Activated naive CD4-positive, alpha-beta T cell treated with anti-CD3 and anti-CD28 coated beads, Interleukin-2, amount 50 U/mL, for 72 hours (primary cell): ENCODE measurements at places on chromosomes 16 and 17. TPM values are rescaled to one million over a fixed set of nuclear protein-coding genes. Genes with fewer than 3 reads are reported as not detected.

DNA sequence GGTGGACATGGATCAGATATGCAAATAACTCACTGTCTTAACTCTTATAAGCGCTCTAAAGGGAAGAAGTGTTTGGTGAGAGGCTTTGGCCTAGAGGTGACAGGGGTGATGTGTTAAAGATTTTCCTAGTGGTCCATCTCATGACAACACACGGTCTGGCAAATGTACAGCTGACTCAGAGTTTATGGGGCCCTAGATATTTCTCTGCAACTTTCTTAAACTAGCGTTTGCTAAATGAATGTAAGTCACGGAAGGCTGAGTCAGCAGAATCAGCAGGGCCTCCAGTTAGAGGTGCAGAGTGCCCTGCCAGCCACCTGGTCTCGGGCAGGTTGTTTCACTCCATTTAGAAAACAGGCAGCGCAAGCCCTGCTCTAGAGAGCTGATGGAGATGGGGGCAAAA is 40.1 kb downstream of the CLEC16A start:
- no peak for DNase-seq

DNA sequence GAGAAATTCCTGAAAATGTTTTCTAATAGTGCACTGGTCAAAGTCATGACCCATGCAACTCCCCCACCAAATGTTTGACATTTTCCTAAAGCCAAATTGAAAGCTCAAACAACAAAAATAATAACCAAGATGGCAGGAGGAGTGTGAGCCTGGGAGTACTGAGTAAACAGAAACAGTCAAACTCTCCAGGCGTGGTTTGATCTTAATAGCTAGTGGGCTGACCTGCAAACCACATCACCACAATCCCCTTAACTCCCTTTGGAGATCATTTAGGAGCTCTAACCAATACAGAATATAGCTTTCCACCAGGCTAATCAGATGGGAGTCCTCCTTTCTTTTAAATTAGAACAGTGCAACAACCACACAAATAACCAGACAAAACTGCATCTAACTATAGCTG is 19.2 kb upstream of the MEIOC start:
- DNase-seq: no peak

- DNase-seq: peak; percentile 89
Measured at GRCh38 chr17:7403977-7404736, at the start of gene TMEM256. TSS of gene TMEM256 (minus strand) at chr17:7404097. CDS start at chr17:7404084, 13 bp downstream.

The CHMP6 gene
- 9.7 TPM for total RNA-seq

The PRSS8 gene
- not detected for total RNA-seq

The SNX20 gene
- 48.4 TPM for total RNA-seq

The SCARF1 gene
- 1.1 TPM for total RNA-seq

DNA sequence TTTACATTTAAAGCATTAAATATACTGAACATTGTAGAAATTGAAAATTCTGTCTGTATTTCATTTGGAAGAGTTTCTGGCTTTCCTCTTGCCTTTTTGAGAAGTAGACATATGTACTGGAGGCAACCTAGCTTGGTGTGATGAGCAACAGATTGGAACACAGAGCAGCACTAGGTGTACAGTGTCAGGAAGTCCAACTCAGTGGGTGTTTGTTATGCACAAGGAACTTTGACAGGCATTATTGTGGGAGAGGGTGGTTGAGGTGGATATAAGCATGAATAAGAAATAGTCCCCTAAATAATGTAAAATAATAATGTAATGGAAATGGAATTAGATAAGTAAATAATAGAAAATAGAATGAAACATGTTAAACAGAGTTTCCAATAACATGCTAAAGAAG is 58.1 kb downstream of the PPM1E start:
- no peak for DNase-seq

- DNase-seq: no peak
Measured at GRCh38 chr17:45040459-45040858, 11.0 kb downstream of the DCAKD start.

GRCh38 chr17:45144199-45145034 is 3.9 kb upstream of the HEXIM1 start:
- DNase-seq: no peak

DNA sequence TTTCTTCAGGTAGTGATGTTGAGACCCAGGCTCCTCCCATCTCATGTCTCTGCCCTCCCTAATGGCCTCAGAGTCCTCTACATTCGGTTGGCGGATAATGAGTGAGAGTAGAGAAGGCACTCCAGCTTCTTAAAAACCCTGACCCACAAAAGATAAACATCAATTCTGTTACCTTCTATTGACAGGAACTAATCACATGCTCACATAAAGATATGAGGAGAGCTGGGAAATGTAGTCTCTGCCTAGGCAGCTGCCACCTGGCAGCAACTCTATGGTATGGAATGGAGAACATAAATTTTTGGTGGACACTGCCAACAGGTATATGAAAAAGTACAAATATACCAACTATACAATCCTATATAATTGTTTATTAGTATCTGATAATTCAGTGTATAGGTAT is 110.7 kb upstream of the HLF start:
- DNase-seq: no peak

- DNase-seq: no peak
Measured at GRCh38 chr17:57467801-57468200, 211.5 kb downstream of the MSI2 start.

GRCh38 chr17:62739645-62740388 is 68.3 kb downstream of the MARCHF10 start:
- no peak for DNase-seq

- DNase-seq: no peak
Measured at GRCh38 chr17:12229335-12229734, 208.7 kb downstream of the MAP2K4 start.

GRCh38 chr17:75046407-75047289 is at the start of the genes ATP5PD and KCTD2:
TSS of gene ATP5PD (minus strand) at chr17:75046969. CDS start at chr17:75042650, 4,319 bp downstream.
TSS of gene KCTD2 (plus strand) at chr17:75047225. CDS start at chr17:75047251, 26 bp downstream.
- DNase-seq: peak; percentile 97

The CACNA1H gene
- total RNA-seq: 1.7 TPM

DNA sequence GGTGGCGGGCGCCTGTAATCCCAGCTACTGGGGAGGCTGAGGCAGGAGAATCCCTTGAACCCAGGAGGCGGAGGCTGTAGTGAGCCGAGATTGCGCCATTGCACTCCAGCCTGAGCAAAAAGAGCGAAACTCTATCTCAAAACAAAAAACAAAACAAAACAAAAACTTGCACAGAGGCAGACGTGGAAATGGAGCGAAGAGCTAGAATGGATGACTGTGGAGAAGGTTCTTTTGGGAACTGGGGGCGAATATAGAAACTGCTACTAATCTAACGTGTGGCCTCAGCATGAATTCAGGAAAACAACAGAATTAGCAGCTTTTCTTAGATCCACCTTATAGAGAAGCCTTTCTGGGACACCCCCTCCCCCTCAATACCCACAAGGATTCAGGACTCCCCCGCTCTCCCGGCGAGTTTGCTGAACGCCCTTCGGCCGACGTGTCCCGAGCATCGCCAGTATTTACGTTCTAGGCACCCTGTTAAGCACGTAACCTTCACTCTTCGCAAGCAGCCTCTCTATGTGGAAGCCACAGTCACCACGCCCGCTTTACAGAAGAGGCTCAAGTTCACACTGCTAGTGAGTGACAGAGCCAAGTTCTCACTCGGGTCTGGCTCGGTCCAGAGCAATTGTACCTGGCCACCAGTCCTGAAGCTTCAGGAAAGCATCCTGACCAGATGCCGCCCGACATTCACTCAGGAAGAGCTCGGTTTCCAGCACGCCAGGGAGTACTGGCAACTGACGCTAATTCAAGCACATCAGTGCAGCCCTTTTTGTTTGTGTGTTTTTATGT is 13.3 kb upstream of the ABR start:
- DNase-seq: no peak

DNA sequence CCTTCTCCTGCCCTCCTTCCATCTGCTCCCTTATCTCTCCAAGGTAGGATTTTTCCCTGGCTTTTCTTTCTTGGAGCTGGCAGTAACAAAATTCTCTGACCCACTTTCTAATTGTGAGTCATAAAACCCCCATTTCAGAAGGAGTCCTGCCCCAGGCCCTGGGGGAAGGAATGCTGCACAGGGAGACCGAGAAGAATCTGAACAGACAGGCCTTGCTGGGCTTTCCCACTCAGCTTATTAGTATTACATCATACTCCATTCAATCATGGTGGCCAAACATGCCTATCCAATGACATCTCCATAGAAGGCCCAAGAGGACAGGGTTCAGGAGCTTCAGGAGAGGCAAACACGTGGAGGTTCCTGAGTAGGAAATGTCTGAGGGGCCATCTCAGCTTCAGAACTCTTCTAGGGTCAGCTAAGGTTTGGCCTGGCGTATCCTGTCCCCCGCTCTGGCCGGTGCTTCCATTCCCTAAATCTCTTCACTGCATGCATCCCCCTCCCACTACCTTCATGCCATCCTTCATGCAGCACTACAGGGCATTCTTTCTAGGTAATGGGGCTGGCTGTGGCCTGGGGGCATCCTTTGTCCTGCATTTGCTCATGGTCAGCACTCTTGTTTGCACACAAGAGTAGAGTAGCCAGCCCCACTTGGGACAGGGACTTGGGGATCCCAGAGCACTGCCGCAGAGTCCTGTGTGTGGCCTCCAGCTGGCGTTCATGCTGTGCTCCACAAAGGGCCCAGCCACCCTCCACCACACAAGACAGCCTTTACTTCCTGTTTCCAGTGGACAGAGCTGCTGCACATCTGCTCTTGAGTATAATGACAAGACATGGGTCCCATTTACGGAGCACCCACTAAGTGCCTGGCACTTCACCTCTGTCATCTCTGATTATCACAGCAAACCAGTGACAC is 8.2 kb downstream of the SLC6A2 start:
- DNase-seq: no peak

GRCh38 chr16:84694980-84695379 is 4.8 kb upstream of the USP10 start:
- no peak for DNase-seq

DNA sequence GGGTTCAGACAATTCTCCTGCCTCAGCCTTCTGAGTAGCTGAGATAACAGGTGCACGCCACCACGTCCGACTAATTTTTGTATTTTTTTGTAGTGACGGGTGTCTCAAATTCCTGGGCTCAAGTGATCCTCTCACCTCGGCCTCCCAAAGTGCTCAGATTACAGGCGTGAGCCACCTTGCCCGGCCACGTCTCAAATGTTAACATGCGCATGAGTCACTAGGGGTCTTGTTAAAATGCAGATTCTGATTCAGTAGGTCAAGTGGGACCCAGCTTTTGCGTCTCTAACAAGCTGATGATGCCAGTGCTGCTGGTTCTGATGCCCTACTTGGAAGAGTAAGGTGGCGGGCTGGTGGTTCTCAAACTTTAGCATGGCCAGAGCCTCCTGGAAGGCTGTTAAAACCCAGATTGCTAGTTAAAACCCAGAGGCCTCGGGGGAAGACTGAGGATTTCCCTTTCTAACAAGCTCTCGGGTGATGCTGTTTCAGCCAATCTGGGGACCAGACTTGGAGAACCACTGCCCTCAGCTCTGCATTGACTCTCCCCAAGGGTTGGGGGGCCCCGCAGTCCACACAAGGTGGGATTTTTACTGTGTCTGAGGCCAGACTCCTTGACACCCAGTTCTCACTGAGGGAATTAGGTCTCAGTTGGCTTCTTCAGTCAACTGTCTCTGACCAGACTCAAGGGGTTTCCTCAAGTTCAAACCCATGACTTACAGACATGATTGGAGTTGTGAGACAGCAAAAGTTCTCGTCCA is 17.9 kb downstream of the SCNN1B start:
- no peak for DNase-seq

DNA sequence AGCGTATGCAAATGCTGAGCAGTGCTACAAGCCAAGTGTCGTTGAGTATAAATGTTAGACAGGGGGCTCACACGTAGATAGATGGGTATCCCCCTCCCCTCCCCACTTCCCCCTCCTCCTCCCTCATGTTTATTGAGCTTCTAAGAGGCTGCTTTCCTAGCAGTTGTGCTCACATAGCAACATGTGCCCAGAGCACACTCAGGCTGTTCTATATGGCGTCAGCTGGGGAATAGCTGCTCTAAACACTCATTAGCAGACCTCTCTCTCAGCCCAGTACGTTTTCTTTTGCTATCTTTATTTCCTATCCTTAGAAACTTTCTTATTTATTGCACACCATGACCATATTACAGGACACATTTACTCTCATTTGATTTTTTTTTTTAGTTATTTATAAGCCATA is 1.8 kb downstream of the KCNJ2 start:
- no peak for DNase-seq

The GPR139 gene
- total RNA-seq: not detected

The IRX3 gene
- total RNA-seq: not detected

The NLRC3 gene
- total RNA-seq: 26.2 TPM

GRCh38 chr17:62191390-62192361 is 126.6 kb upstream of the MED13 start:
- no peak for DNase-seq

The EVPLL gene
- 0.54 TPM for total RNA-seq

GRCh38 chr16:67992661-67993206 is 6.5 kb downstream of the DPEP2 start:
- DNase-seq: peak; percentile 63

The SPPL2C gene
- total RNA-seq: not detected

DNA sequence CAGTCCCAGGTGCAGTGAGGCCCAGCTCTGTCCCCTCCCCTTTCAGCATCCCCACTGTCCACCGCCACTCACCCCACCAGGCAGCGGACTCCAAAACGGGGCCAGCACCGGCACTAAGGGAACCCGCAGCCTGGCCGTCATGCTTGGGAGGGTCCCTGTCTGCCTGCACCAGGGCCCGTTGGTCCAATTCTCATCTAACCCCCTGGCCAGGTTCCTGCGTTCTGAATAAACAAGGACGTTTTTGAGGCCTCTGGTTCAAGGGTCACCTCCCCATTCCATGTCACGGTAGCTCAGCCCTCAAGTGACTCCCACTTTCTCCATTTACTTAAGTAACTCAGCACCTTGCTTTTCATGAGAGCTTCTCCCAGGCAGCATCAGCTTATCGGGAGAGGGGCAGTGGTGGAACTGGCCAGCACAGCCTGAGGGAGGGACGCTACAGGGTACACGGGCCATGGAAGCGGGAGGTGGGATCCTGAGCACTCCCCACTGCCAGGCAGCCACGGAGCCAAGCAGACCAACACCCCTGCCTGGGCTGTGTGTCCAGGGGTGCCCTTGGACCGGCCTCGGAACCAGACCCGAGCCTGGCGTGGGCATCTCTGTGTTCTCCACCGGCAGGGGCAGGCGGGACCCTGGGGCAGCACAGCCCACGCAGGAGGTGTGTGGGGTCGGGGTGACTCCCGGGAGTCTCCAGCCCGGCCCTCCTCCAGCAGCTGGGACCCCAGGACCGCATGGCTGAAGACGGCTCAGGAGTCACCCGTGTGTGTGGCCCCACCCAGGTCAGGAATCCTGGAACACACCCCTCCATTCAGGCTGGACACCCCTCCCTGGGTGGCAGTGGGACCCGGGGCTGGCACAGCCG is 74.9 kb upstream of the GNG13 start:
- no peak for DNase-seq

- DNase-seq: peak; percentile 69
Measured at GRCh38 chr17:3964203-3965117, at the start of gene ATP2A3. TSS of gene ATP2A3 (minus strand) at chr17:3964437. CDS start at chr17:3964291, 146 bp downstream.

The TBC1D3E gene
- total RNA-seq: not detected

GRCh38 chr17:7910711-7911110 is 5.4 kb downstream of the RNF227 start:
- no peak for DNase-seq

- DNase-seq: no peak
Measured at GRCh38 chr16:11303405-11304138, 22.4 kb upstream of the PRM1 start.

The VASN gene
- total RNA-seq: not detected
